ENCODE measurements at places on chromosomes 13 and 19.
A peak's percentile ranks its signal among the peaks of the same experiment; 100 is the strongest.

GRCh38 chr19:51359294-51359693 lies 6.9 kb downstream of the ETFB start:
- DNase-seq, result no peak

- DNase-seq, result no peak
Measured at GRCh38 chr19:5059213-5059574, 90.3 kb downstream of the KDM4B start.

GRCh38 chr13:113971471-113972231 lies 2.2 kb downstream of the C13orf46 start:
- no peak for DNase-seq

DNA sequence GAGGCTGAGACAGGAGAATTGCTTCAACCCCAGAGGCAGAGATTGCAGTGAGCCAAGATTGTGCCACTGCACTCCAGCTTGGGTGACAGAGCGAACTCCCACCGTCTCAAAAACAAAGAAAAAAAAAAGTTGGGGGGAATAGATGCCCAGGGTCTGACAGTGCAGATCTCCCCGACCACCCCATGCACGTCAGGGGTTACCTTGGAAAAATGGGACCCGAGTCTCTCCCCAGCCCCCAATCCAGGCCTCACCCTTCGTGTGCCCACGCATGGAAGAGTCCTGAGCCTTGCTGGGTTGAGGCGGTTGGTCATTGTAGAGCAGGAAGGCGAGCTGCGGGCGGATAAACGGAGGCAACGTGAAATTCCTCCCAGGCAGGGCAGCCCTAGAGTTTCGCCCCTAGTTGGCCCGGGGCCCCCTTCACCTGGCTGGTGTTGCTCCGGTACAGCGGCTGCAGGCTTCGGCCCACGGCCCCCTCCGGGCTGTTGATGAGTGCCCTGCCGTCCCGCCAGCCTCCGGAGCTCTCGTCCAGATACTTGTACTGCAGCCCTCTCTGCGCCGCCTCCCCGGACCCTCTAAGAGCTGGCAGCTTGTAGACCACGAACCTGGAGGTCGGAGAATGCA lies 588 bp downstream of the DNASE2 start:
- DNase-seq, result no peak

GRCh38 chr19:56900573-56901097 lies 60.1 kb upstream of the PEG3 start:
- DNase-seq, result no peak

- DNase-seq, result peak; percentile 68
Measured at GRCh38 chr19:41945135-41945766, 13.9 kb downstream of the RABAC1 start.

GRCh38 chr19:17325133-17325532 lies 9.5 kb downstream of the ANO8 start:
- no peak for DNase-seq

DNA sequence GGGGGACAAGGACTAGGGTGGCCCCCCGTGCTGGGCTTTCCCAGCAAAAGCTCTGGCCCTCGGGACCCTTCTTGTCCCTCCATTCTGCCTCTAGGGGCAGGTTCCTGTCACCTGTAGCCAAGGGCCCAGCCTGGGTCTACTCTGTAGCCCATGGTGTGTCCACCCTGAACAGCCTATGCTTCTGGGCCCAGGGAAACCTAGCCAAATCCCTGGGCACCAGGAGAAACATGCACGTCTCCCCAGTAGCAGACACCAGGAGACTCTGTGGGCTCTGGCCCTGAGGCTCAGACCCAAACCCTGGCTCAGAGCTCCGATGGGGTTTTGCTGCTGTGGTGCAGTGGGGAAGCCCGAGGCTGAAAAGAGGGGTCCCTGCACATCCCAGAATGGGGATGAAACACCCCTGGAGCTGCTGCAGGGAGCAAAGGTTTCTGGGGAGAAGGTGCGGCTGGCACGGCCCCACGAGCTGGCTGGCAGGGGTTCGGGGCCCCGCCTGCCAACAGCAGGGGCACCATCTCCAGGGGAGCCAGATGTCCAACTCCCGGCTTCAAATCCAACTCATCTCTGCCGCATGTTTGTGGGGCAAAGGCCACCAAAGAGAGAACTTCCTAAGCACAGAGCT lies 18.2 kb downstream of the CEBPG start:
- DNase-seq, result no peak

DNA sequence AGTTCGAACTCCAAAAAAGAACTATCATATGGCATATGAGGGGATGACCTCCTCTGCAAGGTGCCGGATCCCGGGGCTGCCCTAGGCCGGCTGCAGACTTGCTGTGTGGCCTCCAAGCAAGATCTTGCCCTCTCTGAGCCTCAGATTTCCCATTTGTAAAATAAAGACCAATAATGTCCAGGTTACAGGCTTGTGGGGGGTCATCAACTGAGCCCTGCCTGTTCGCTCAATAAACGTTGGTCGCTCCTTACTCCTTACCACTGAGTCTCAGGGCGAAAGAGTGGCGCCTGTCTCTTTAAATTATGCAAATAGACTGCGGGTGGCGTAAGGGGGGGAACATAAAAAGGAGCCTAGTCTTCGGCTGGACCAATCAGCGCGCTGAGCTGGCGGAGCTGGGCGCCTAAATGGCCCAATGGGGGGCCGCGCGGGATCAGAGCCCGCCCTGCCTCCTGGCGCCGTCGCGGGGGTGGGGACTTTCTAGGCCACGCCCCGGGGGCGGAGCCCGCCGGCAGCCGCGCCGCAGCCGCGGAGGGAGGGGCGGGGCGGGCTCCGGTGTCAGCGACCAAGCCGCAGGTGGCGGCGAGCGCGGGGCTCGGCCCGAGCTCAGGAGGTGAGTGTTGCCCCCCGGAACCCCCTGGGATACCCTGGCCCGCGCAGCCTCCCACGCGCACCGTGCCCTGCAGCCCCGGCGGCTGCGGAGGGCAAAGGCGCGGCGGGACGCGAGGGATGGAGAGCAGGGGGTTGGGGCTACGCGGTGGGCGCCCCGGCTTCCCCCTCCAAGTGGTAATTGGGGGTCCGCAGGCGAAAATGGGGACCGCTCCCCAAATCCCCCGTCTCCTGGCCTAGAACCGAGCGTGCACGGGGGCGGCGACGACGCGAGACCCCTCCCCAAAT lies 3.8 kb upstream of the FCHO1 start:
- DNase-seq, result peak; percentile 89

- no peak for DNase-seq
Measured at GRCh38 chr19:11843722-11844121, 4.8 kb upstream of the ZNF439 start.

Measured in stimulated activated CD8-positive, alpha-beta memory T cell treated with anti-CD3 and anti-CD28 coated beads, Interleukin-4, amount 100 ng/mL, for 1 hour (primary cell).